ENCODE measurements at places on chromosomes 1 and 21. TPM values are rescaled to one million over a fixed set of nuclear protein-coding genes. Genes with fewer than 3 reads are reported as not detected.

GRCh38 chr1:167206166-167206835 lies 14.4 kb upstream of the POU2F1 start:
- no peak for DNase-seq

GRCh38 chr1:55927702-55928290 lies 651.6 kb downstream of the PLPP3 start:
- no peak for DNase-seq

PROK1 gene
- not detected for total RNA-seq

GRCh38 chr1:23148084-23148483 lies 20.6 kb downstream of the LUZP1 start:
- DNase-seq = no peak

TTC22 gene
- total RNA-seq = not detected
